ENCODE measurements at places on chromosomes 7 and 10.
A peak's percentile ranks its signal among the peaks of the same experiment; 100 is the strongest.

DNA sequence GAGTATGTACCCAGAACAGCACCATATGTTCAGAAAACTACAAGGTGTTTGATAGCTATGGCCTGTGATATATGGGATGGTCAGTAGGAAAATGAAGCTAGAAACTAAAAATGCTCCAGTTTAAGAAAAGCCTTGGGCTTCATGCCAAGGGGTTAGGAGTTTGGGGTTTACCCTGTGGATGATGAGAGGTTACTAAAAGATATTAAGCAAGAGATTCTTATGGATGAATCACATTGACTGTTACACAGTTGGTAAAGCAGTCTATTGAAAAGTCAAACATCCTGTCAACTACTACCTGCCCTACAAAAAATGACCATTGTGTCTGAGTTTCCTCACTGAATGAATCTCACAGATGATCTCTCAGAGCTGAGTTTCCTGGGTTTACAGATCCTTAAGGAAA lies 166.2 kb upstream of the INHBA start:
- peak; percentile 20 for DNase-seq

GRCh38 chr7:47577321-47577919 lies 4.5 kb downstream of the TNS3 start:
- DNase-seq, result no peak

DNA sequence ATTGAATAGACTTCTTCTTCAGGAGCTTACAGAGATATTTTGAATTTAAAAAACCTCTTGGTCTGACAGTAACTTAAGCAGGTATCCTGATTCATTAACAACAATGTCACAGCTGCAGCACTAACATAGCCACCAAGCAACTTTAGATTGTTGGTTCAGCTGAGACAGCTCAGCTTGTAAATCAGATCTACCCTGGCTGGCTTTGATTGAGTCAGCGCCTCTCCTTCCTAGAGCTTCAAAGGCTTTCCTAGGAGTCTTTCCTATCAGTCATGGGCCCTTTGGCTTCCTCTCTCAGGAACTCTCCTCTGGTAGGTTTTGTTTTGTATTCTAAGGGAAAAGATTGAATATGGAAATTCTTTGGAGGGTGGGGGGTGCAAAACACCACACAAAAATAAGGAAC lies 70.7 kb upstream of the STEAP4 start:
- no peak for DNase-seq

DNA sequence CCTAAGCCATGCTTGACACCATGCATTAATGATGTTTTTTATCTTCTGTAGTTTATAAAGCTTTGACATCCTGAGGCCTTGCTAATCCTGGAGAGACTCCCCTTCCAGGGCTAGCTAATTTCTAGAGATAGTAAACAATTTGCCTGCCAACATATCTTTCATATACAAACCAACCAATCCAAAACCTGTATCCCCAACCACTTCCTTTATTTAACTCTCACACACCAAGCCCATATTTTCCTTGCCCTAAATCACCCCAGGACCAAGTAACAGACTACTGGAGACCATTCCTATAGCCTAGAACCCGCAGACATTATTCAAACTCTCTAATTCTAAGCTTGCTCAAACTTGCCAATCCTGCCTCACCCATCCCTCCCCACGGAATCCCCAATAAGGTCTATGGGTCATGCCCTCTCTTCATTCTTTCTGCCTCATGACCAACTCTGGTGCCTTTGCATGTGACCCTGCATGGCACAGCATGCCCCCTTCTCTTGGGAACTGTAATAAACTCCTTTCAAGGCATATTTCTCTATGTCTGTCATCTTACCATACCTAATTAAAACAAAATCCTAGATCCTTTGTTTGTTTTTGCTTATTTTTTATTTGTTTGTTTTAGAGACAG lies 116.6 kb upstream of the CACUL1 start:
- DNase-seq, result no peak

GRCh38 chr10:61359452-61359851 lies 93.7 kb downstream of the TMEM26 start:
- no peak for DNase-seq

DNA sequence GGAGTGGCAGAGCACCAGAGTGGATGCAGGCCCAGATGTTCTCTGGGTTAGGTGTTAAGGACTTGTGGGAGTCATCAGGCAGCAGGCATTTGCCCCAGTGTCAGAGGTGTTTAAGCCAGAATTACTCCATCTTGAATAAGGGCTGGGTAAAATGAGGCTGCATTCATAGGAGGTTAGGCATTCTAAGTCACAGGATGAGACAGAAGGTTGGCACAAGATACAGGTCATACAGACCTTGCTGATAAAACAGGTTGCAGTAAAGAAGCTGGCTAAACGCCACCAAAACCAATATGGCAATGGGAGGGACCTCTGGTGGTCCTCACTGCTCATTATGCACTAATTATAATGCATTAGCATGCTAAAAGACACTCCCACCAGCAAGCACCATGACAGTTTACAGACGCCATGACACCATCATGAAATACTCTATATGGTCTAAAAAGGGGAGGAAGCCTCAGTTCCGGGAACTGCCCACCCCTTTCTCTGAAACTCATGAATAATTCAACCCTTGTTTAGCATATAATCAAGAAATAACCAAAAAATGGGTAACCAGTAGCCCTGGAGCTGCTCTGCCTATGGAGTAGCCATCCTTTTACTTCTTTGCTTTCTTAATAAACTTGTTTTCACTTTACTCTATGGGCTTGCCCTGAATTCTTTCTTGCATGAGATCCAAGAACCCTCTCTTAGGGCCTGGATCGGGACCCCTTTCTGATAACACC lies 882 bp upstream of the LRRC61 start:
- no peak for DNase-seq

DNA sequence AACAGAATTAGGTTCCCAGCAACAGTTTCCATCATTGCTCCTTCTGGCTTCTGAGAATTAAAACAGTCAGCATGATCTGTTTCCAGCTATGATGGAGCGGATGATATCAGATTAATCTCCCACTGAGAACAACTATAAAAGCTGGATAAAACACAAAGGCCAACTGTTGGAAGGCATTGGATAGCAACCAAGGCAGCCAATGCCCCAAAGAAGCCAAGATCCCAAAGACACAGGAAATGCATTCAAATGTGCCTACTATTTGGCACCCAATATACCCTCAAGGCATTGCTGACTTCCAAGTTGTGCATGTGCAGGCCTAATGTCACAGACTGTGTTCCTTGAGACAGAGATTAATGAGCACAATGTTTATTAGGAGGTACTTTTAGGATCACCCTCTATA lies 259.3 kb downstream of the ARHGAP12 start:
- DNase-seq, result no peak

DNA sequence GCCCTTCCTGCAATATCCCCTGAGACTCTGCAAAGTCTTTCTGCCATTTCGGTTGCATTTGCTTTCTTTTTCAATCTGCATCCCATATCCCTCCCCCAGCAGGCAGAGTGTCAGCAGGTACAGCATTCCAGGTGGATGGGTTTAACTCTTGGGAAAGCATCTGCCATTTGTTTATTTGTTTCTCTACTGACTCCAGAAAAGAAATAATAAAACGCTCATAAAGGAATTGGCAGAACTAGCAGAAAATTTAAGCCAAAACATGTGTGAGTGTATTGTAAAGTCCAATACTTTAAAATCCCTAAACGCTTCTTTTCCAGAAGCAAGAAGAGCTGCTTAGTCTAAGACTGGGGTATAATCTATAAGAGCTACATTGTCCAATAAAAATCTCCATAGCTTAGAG lies 393.8 kb downstream of the TNS3 start:
- no peak for DNase-seq

- DNase-seq, result no peak
Observed at GRCh38 chr7:22481726-22482125, 18.3 kb downstream of the STEAP1B start.

DNA sequence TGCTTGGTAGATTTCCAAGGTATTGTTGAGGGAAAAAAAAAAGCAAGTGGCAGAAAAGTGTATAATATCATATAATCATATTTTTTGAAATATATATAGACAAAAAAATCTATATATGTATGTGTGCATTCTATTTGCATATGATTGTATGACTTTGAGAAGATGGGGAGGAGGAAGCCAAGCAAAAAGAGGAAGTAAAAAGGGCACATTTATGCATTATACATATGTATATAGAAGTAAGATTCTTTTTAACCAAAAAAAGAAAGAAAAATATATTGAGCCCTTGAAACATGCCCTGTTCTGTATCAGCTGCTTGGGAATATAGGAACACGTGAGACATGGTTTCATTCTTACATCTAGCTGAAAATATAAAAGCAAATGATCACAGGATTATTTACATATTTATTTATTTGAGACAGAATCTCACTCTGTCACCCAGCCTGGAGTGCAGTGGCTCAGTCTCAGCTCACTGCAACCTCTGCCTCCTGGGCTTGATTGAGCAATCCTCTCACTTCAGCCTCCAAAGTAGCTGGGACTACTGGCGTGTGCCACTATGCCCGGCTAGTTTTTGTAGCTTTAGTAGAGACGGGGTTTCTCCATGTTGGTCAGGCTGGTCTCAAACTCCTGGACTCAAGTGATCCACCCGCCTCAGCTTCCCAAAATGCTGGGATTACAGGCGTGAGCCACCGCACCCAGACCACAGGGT lies 18.0 kb upstream of the SLF2 start:
- DNase-seq, result no peak

DNA sequence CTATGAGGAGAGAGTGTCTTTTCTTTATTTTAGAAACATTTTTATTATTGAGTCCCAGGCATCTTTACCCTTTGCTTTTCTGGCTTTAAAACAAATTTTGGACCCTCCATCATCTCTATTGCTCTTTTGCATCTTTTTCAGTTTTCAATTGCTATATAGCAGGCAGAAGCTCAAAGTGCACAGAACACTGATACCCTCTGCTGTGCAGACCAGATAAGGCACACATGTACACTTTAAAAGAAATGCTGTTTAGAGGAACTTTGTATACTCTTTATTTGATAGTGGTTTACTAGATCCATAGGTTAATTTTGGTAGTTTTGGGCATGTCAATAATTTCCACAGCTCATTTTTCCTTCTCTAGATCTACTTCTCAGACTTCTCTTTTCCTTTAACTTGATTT lies 324.2 kb downstream of the SH2D4B start:
- DNase-seq, result no peak

GRCh38 chr7:139651914-139652313 lies 125.9 kb downstream of the HIPK2 start:
- no peak for DNase-seq

DNA sequence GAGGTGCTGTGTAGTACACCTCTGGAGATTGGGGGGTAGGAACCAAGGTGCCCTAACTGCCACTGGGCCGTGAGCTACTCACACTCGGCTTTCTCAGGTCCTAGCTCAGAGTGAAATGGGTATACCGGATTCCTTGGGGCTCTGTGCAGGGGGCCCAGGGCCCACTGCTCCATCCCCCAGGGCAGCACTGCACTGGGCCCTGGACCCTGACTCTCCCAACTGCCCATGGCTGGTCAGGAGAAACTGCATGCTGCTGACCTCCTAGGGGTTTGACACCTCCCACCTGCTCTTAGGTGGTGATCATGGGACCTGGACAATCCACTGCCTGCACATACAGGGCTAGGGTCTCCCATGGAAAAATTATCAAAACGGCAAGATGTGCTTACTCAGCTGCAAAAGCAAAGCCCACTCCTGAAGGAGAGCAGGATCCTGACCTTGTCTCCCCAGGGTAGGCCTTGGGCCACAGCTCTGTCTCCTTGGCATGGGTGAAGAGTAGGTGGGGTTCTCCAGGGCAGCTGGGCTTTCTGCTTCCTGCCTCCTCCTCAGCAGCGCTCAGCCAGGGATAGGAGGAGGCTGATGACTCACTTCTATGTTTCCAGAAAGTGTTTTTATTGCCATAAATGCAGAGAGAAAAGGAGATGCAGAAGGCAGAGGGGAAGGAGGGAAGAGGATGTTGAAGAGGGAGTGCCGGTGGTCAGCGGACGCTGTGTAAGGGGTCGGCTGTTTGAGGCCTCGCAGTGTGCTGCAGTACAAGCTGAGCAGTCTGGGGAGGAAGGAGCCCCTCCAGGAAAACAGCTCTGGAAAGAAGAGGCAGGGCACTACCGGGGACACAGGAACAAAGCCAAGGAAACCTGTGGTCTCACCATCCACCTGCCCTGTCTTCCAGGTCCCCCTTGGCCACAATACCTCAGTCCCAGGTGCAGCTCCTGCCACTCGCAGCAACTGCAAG lies 107.8 kb downstream of the ARHGAP22 start:
- peak; percentile 56 for DNase-seq

DNA sequence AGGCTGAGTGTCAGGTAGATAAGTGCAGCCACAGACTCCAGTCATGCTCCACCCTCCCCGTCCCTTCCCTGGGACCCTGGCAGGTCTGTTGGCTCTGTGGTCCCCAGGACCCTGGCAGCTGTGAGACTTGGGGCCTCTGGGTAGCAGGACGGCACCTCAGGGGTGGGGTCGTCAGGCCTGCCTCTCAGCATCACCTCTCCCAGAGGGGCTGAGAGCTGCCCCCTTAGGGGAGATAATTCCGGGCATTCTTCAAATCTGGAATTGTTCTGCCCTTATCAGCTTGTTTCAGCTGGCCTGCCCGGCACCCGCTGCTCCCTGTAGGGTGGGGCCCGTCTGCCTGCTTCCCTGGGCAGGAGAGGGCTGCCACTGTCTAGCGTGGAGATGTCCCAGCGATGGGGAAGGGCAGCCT lies 23.3 kb downstream of the PODXL start:
- DNase-seq, result no peak

DNA sequence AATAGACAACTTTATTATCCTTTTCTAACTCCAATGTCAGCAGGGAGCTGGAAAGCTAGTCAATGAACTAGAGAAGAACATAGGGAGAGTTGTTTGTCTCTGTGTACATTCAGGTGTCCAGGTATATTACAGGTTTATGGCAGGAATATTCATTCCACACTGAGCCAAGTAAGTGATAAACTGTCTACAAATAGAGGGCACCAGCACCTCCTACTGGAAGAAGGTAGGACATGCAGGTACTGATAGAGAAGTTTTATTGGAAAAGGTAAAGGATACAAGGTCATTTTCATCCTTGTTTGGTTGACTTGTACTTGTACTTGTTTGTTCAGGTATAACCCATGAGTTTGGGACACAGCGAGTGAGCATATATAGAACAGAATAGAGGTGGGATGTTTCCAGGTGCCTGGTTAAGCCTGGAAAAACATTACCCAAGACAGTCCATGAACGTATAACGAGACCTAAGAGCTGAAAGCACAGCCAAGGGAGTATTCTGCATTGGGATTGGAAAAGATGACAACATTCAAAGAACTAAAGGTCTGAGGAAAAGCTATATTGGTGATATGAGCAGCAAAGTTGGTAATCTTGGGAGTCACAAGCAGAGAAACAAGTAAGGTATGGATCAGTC lies 61.4 kb upstream of the PPP1R3C start:
- DNase-seq, result no peak

DNA sequence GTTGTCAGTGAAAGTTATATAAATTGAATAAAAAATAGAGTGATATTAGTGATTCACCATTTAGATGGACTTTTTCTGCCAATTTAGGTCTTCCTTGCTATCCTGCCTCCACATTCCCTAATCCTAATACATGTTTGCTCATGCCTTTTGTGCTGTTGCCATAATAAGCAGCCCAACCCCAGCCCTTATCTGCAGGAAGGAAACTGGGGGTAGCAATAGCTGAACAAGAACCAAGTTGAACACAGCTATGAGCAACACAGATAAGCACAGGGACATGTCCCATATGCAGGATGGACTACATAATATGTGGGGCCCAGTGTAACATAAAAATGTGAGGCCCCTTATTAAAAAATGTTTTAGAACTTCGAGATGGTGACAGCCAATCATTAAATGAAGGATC lies 91.2 kb upstream of the AHR start:
- no peak for DNase-seq

- DNase-seq, result peak; percentile 1
Observed at GRCh38 chr7:117458977-117459583, 20.7 kb upstream of the CFTR start.
